Peyer's patch (tissue), 4 donors: ENCODE measurements at places on chromosomes 5 and 9.

GRCh38 chr5:177328545-177329231 is 17.0 kb upstream of the MXD3 start:
- DNase-seq = peak; percentile 9

- no peak for DNase-seq
Observed at GRCh38 chr5:125525356-125525755, 778.9 kb upstream of the ZNF608 start.

DNA sequence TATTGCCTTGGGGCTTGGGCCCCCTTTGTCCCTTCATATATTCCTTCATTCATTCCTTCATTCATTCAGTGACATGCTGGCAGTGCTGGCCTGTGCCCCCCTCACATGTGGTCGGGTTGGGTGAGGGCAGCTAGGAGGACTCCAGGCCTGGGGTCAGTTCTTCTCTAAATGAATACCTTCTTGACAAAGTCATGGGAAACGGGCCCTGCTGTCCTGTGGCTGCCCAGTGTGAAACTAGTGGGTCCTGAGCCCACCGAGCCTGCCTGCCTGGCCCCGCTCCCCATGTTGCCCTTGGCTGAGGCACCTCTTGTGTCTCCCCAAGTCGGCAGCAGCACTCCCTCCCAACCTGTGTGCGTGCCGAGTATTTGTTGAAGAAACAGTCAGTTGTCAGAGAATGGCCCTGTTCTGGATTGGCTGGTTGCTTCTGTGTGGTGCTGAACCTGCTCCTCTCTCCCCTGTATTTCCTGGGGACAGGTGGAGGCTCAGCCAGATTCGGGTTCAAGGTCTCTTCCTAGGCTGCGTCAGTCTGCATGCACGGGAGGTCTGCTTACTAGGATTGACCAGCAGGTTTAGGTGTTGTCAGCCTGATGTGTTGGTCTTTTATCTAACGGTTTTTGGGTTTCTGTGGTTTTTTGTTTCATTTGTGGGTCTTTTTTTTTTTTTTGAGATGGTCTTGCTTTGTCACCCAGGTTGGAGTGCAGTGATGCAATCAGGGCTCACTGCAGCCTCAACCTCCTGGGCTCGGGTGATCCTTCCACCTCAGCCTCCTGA is 3.0 kb upstream of the CEL start:
- DNase-seq = no peak

- DNase-seq = no peak
Observed at GRCh38 chr9:34253460-34253837, 74.6 kb downstream of the UBAP1 start.

DNA sequence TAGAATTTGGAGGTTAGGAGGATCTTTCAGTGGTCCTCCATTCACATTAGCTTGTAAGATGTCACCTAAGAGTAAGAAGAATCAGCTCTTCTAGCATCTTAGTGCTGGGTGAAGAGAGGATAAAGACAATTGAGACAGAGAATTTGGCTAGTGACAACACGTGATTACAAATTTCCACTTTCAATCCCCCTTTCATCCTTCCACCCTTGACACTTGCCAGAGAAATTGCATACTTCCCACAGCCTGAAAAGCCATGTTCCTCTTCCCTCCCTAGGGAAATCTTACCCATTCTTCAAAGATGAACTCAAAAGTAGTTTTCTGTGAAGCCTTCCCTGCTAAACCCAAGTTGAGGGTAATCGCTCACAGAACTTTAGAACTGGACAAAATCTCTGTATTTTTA is 282.6 kb upstream of the PTGER4 start:
- DNase-seq = no peak

DNA sequence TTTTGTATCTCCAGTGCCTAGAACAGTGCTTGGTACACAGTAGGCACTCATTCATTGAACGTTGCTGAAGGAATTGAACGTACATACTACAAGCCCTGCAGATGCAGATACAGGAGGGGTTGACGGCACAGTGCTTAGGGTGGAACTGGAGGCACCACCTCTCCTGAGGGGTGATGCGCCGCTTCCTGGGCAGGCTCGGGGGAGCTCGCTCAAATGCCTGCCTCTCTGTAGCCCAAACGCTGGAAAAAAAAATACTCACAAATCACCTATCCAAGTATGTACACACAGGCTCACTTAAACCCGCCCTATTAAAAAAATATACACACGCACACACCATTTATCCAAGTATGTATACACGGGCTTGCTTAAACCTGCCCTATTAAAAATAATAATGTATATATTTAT is 536 bp upstream of the COMMD10 start:
- DNase-seq = peak; percentile 34

- no peak for DNase-seq
Observed at GRCh38 chr9:129416821-129417539, 203.9 kb downstream of the C9orf50 start.

GRCh38 chr5:115840873-115841272 is 492 bp downstream of the ATG12 start:
- DNase-seq = no peak

DNA sequence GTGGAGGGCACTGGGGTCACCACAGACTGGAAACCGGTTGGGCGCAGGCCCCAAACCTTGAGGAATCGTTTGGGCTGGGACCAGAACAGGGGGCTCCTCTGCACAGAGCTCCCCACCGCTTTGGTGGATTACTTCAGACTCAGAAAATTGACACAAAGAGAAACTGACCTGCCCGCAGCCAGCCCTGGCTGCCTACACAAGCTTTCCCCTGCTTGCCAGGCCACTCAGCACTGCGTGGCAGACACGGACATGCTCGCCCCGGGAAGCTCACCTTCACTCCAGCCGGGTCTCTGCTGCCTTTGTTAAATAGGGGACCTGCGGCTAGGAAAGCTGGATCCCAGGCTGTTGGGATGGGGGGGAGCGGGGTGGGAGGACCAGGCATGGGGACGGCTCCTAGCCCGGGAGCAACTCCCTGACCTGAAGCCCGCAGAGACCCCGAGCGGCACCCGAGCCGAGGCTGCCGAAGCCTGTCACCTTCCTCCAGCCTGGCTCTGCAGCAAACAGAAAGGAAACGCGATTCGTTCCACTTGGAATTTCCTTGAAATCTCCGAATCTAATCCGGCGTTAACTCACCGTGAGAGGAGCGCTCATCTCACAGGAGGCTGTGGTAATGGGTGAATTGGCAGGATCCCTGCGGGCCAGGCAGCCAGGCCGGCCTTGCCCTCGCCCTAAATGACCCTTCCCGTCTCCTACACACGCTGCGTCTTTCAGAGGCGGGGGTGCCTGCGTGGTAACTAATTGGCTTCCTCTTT is 8.8 kb downstream of the PAX5 start:
- DNase-seq = no peak

GRCh38 chr5:139543423-139543991 is 17.6 kb upstream of the UBE2D2 start:
- DNase-seq = peak; percentile 88

DNA sequence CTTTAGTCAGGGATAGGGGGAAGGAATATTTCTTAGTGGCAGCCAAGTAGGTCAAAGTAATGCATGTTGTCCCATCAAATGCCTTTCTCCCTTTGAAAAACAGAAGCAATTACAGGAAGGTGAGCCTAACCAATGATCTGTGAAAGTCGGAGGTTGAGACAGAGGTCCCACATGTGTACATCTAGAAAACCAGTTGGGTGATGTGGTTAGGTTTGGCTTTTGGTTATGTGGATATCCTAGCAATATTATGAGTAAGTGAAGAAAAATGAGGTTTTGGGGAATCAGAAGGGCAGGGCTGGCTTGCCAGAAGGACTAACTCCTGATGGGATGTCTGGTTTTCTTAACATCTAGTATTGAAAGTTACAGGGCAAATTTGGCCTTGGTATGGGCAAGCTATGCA is 63.4 kb upstream of the PALM2AKAP2 start:
- no peak for DNase-seq

DNA sequence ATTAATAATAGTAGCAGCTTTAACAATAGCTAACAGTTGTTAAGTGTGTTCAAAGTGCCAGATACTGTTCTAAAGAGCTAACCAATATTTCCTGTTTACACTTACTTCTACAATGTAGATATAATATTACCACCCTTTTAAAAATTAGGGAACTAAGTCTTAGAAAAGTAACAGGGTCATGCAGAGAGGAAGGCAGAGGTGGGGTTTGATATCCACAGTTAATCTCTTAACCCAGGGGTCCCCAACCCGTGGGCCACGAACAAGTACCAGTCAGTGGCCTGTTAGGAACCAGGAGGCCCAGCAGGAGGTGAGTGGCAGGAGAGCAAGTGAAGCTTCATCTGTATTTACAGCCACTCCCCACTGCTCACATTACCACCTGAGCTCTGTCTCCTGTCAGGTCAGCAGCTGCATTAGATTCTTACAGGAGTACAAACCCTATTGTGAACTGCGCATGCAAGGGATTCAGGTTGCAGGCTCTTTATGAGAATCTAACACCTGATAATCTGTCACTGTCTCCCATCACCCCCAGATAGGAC is 89.1 kb downstream of the ACTL7B start:
- DNase-seq = no peak

DNA sequence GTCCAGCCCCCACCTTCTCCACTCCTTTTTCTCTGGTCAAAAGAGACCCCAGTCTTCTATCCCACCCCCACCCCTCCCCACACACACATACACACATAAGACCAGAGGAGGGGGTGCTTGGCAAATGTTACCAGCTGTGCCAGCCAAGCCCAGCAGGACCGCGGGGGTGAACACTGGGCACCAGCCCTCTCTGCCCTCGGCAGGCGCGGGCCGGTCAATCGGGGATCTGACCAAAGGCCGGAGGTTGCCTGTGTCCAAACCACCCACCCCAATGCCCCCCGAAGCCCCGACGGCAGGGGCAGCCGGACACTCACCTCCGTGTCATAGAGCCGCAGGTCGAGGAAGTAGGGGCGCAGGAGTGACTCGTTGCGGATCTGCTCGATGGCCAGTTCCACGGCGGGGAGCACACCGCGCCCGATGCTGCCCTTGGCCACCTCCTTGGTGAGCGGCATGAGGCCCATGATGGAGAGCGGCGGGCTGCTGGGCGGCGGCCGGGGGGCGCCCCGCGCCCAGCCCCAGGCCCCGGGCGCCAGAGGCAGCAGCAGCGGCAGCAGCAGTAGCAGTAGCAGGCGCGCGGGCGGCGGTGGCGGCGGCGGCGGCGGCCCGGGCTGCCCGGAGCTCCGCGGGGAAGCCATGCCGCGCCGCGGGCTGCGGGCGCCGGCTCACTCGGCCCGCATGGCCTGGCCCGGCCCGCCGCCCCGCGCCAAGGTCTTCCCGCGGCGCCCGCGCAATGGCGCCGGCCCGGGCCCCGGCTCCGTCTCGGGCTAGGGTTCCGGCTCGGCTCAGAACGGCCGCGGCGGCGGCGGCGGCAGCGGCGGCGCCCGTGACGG is 417 bp downstream of the GABBR2 start:
- DNase-seq = no peak

GRCh38 chr5:40911266-40911665 is 2.0 kb downstream of the C7 start:
- DNase-seq = no peak

DNA sequence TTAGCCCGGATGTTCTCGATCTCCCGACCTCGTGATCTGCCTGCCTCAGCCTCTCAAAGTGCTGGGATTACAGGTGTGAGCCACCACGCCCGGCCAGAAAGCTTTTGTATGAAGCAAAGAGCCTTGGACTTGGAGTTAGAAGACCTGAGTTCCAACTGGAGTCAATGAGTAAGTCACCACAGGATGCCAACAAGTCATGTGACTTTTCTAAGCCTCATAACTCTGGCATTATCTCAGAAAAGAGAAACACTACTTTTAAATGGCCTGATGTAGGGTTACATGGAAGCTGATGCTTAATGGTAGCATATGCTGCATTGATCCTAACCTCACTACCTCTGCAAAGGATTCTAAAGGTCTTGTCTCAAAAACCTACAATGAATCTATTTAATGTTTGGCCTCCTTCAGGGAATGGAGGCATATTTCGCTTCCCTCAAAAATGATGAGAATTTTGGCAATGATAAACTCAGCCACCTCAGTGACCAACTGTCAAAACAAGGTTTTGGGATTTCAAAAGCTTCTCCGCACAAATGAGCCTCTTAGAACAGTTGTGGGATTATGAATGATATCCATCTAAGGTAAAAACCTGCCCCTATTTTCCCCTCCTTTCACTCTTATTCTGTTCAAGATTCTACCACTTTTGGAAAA is 236.8 kb downstream of the ACTL7B start:
- DNase-seq = no peak

DNA sequence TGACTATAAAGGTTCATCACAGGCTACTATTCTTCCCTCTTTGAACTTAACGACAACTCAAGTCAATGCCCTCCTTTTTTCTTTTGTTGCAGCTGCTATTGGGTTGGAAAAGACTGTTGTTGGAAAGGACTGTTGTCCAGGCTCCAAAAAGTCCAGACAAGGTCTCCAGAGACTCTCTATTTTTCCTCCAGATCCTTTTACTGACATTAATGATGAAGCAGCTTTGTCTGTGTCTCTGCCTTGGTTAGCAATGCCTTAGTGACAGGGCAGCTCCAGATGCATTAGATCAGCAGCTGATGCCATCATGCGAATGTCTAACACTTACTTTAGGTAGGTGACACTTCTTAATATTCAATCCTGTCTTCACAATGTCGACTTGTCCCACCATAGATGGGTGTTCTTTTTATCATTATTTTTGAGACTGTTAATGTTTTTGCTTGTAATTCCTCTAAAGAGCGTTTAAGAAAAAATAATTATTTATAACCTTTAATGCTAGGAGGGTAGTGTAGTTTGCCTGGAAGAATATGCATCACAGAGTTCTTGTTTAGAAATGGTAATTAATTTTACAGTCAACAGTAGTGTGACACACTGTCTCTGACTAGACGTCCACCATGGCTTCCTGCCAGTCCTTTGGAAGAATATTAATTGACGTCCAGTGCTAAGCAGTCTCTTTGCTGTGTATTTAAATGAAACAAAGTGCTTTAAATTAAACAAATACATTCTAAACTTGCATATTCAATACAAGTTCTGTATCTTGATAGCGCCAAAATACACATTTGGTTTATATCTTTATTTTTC is 492.2 kb downstream of the NR2F1-AS1 start:
- DNase-seq = no peak

DNA sequence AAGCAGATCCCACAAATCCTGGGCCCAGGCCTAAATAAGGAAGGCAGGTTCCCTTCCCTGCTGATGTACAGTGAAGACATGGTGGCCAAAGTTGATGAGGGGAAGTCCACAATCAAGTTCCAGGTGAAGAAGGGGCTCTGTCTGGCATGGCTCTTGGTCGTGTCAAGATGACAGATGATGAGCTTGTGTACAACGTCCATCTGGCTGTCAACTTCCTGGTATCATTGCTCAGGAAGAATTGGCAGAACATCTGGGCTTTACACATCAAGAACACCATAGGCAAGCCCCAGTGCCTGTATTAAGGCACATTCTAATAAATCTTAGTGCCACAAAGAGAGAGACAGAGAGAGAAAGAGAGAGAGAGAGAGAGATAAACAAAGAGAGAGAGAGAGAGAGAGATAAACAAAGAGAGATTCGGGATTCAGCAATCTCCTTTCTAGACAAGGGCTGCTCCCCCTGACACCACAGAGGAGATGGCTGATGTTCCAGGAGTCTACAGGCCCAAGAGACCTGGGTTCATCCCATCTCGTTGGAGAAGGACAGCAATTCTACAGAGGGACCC is 45.5 kb upstream of the HSPA9 start:
- no peak for DNase-seq
